Activated T-cell treated with anti-CD3 and anti-CD28 coated beads for 1 hour (primary cell): ENCODE measurements at places on chromosomes 5 and 9.
A peak's percentile ranks its signal among the peaks of the same experiment; 100 is the strongest.

GRCh38 chr5:132500931-132501628 lies 10.5 kb upstream of the IRF1 start:
- DNase-seq = peak; percentile 67

DNA sequence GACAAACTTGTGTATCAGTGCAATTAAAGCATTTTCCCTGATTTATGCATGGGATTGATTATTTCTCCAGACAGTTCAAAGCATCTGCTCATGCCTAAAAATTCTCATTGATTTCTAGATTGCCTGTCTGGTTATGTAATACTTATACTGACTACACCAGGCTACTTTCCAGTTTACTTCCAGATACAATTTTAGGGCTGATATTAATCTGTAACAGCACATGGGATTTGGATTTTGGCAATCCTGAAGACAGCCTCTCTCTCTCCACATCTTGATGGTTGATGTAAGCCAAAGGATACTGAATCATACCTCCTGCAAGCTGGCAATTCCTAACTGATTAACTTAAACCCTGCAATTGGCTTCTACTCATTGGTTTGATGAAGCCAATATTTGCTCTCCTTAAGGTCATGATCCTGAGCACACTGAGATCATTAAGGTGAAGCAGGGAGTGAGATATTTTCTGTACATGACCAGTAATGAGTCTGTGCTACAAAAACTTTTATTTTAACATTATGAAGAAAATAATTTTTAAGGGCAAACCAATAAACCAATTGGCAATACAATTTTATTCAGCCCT lies 25.7 kb upstream of the FBXL7 start:
- DNase-seq = no peak

DNA sequence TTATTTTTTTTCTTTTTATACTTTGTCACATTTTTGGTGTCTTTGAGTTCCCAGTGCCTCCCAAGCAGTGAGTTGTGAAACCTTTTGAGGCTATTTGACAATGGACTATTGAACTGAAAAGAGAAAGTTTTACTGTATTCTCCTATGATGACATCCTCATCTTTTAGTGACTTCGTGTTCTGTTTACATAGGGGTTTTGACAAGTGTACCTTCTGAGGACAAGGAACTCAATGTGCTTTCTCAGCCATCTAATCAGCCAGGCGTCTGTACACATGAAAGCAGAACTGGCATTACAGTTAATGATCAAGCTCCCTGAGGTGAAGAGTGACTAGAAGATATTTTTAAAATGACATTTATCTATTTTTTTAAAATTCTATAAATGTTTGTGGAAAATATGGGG lies 175.5 kb downstream of the ANXA1 start:
- no peak for DNase-seq

- DNase-seq = no peak
These were observed 6.7 kb downstream of the NCBP1 start for GRCh38 chr9:97640325-97640724.

- DNase-seq = no peak
These were observed 2.0 kb downstream of the NMUR2 start for GRCh38 chr5:152403046-152403445.

DNA sequence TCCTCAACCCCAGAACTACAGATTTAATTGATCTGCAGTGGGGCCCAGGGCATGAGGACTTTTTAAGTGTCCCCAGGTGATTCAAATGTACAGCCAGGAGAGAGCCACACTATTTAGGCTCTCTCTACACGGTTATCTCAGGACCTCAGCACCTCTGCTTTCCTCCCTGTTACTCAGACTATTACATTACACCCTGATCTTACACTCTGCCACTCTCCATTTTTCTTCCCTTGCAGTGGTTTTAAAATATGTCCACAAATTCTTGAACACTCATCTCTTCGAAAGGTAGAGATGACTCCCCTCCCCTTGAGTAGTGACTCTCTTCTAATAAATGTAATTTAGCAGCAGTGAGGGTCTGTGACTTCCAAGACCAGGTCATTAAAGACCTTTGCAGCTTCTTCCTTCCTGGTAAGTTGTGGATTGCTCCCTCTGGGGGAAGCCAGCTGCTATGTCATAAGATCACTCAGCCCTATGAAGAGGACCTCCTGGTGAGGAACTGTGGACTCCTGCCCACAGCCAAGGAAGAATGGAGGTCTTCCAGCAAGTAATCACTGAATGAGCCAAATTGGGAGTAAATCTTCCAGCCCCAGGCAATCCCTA lies 87.5 kb upstream of the SSBP2 start:
- no peak for DNase-seq

- no peak for DNase-seq
These were observed 167.8 kb downstream of the GABRB2 start for GRCh38 chr5:161378701-161379100.

DNA sequence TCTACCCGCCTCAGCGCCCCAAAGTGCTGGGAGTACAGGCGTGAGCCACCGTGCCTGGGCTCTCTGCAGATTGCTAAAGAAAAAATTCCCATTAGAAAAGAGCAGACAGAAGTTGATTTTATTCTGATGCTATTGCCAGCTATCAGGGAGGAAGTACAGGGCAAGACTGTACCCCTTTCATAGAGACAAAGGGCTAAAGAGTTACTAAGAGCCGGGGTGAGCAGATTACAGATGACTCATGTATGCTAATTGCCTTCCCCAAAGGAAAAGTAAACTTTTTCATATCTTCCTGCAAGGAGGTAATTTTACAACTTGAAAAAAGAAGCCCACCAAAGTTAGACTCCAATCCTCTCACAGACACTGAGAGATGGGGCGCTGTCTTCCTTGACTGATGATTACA lies 42.3 kb upstream of the MCTP1 start:
- DNase-seq = no peak

- no peak for DNase-seq
These were observed 3.6 kb upstream of the SPATA24 start for GRCh38 chr5:139407517-139407916.

GRCh38 chr9:137383784-137384756 lies 38.9 kb downstream of the EXD3 start:
- DNase-seq = no peak

DNA sequence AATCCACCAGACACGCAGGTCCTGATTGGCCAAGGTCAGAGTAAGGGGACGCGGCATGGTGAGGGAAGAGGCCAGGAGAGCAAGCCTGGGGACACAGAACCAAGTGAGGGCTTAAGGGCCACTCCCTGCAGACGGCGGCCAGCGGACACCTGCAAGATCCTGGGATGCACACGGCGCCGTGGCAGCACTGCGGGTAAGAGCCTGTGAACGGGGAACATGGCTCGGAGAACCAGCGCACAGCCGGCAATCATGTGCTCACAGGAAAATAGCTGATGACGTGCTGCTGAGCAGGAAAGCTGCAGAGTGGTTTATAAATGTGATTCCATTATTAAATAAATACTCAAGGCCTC lies 27.0 kb upstream of the NSMF start:
- DNase-seq = no peak
